Astrocyte (in vitro differentiated cells and primary cell): ENCODE measurements at places on chromosomes 5 and 9. TPM values are rescaled to one million over a fixed set of nuclear protein-coding genes. Genes with fewer than 3 reads are reported as not detected.

GRCh38 chr5:152437866-152438265, 32.8 kb upstream of the NMUR2 start:
- no peaks in the 10 kb centered on the region for H3K36me3 ChIP-seq
- H3K4me1 ChIP-seq, result no peaks in the 10 kb centered on the region
- H3K4me3 ChIP-seq, result no peak overlapping the region
- DNase-seq, result no peak
- no peak overlapping the region for H3K27ac ChIP-seq

DNA sequence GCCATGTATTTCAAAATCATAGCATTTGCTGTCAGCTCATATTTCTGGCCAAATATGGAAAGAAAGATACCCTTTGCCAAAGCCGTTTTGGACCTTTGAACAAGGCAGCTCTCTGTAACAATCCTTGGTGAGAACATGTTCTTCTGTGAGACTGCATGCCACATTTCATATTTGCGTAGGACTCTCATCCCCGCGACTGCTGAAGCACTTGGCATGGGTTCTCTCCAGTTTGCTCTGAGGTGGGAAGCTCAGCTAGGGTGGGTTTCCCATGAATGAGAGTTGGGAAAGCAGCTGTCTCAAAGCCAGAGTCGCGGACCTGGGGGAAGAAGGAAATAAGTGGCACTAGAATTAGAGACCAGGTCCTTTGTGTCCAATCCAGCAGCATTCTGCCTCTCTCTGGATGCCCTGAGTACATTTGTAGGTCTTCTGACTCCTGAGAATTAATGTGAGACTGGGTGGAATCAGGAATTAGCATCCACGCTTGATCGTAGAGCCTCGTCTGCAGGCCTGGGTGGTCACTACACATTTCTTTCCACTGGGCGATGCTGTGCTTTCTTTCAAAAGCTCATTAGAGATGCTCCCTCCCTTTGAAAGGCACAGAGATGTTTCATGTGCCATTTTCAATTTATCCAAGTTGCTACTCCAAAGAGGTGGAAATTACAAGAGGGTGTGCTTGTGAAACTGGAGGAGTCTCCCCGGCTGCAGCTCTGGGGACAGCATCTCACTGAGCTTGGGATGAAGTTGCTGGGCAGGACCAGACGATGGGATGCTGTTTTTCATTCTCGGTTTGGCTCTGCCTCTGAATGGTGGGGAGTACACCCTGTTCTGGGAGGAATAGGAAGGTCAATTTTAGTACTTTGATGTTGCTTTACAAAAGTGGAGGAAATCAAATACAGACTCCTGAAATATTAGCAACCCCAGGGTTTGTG, 197.2 kb downstream of the GADD45G start:
- no peak for DNase-seq
- H3K27ac ChIP-seq, result no peak overlapping the region
- no peak overlapping the region for H3K4me3 ChIP-seq
- H3K4me1 ChIP-seq, result peaks cover 16% of the 10 kb centered on the region
- no peaks in the 10 kb centered on the region for H3K27me3 ChIP-seq
- no peaks in the 10 kb centered on the region for H3K36me3 ChIP-seq

DNA sequence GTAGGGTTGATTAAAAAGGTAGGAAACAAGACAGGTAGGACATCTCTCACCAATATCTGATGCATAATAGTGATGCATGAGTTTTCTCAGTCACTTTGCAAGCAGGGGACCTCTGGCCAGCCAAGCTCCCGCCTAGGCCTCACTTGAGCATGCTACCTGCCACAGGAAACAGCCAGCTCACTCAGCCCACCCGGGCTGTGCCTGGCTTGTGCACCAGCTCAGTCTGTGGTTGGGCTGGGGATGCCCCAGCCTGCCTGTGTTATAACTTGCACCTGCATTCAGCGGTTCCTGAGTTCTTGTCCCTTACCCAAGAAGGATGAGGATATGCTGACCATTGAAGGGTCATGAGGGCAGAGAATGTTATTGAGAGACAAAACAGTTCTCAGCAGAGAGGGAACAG, 172.8 kb upstream of the PLCXD3 start:
- H3K4me3 ChIP-seq, result no peak overlapping the region
- no peak for DNase-seq
- no peaks in the 10 kb centered on the region for H3K36me3 ChIP-seq

DNA sequence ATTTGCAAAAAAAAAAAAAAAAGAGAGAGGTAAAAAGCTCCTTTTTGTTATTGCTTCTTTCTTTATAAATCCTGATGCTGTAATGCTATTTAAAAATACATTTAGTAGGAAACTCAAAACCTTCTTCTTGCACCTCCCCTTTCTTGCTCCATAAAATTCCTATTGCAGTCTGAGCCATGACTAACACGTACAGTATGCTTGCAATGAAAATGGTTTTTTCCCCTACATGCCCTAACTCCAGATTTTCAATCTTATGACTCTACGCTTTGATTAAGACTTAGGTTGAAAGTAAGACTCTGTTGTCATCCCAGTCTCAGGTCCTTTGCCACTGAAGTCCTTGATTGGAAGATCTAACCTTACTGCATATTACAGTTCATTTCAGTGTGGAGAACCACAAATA, 23.9 kb downstream of the FGF10 start:
- H3K4me3 ChIP-seq, result no peak overlapping the region
- no peak overlapping the region for H3K27ac ChIP-seq
- H3K27me3 ChIP-seq, result no peaks in the 10 kb centered on the region

GRCh38 chr9:3516667-3517330, 9.0 kb downstream of the RFX3 start:
- no peaks in the 10 kb centered on the region for H3K27me3 ChIP-seq
- H3K4me3 ChIP-seq, result no peak overlapping the region
- no peak overlapping the region for H3K27ac ChIP-seq
- no peaks in the 10 kb centered on the region for H3K36me3 ChIP-seq
- no peak for DNase-seq
- no peaks in the 10 kb centered on the region for H3K4me1 ChIP-seq

DNA sequence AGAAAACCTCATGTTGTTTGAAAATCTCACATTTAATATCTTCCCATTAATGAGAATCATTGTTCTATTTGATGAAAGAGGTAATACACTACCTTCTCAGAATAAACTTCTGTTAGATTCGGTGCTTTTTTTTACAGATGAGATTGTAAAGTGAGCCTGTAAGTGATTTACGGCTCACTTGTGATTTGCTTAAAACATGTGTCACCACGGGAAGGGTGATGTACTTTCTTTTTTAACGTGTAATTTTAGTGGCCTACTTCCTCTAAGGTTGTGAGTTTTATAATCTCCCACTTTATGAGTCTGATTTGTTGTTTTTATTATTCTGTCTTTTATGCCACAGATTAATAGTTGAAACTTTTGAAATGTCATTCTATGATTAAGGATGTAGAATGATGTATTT, 15.9 kb downstream of the ANXA1 start:
- H3K27ac ChIP-seq, result no peak overlapping the region
- H3K4me1 ChIP-seq, result no peaks in the 10 kb centered on the region
- H3K27me3 ChIP-seq, result no peaks in the 10 kb centered on the region
- no peak overlapping the region for H3K4me3 ChIP-seq
- peaks cover 70% of the 10 kb centered on the region for H3K36me3 ChIP-seq

DNA sequence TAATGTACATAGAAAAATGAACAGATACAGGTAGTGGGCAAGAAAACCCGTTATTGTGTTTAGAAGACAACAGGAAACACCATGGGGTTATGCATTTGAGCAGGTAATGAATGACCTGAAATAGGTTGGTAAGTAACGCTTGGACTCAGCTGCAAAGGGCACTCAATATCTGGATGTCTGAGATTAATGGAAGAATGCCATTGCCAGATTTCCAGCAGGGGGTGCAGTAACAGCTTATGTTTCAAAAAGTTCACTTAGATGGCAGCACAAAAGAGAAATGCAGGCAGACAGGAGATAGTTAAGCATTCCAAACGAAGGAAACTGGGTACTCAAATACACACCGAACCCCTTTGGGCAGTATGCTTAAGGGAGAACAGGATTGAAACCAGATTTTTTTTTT, 285.5 kb upstream of the VLDLR start:
- peaks cover 4% of the 10 kb centered on the region for H3K27me3 ChIP-seq
- no peak overlapping the region for H3K4me3 ChIP-seq
- no peak overlapping the region for H3K27ac ChIP-seq

DNA sequence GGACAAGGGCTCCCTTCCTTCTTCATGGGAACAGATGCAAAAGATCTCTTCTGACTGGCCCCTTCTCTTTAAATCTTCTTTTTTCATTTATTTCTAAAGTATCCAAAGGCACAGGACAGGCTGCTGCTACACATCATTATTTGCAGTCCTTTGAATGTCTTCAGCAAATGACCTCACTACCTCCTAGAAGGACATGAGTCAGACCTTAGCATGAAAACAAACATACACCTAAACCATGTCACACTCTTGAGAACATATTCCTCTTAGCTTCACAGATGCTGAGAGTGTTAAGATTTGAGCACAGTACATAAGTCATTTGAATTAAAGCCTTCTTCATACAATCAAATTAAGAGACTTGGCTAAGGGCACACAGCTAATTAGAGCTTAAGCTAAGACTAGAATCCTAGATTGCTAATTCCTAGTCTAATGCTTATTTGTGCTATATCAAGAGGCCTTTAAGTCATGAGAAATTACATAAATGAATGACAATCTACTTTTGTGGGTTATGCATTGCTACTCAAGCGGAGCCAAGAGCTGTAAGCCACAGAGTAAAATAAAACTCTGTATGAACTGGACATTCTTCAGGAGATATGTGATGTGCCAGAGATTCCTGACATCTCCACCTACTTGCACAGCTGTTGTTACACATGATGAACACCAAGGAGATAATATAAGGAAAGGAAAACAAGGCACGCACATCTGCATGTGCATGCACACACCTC, 109.1 kb upstream of the PTGER4 start:
- no peak overlapping the region for H3K4me3 ChIP-seq
- DNase-seq, result peak; percentile 72
- peak overlapping the region; percentile 69 for H3K27ac ChIP-seq
- no peaks in the 10 kb centered on the region for H3K36me3 ChIP-seq
- H3K4me1 ChIP-seq, result peaks cover 12% of the 10 kb centered on the region
- H3K27me3 ChIP-seq, result no peaks in the 10 kb centered on the region

Gene SLIT3
- 20.7 and 33.0 TPM in 2 replicates for total RNA-seq

Gene F2RL1
- 140 and 164 TPM in 2 replicates for total RNA-seq

Gene UAP1L1
- total RNA-seq, result 4.0 and 4.7 TPM in 2 replicates

Gene NPDC1
- total RNA-seq, result 65.9 and 66.8 TPM in 2 replicates

Gene GABRA6
- not detected in 2 replicates for total RNA-seq

Gene SLC46A2
- total RNA-seq, result not detected in 2 replicates
